ENCODE measurements at places on chromosomes 6 and 20.

GRCh38 chr20:60894091-60894490 lies 358.0 kb upstream of the CDH4 start:
- no peak for DNase-seq

GRCh38 chr20:10806539-10806938 lies 132.7 kb upstream of the JAG1 start:
- no peak for DNase-seq

DNA sequence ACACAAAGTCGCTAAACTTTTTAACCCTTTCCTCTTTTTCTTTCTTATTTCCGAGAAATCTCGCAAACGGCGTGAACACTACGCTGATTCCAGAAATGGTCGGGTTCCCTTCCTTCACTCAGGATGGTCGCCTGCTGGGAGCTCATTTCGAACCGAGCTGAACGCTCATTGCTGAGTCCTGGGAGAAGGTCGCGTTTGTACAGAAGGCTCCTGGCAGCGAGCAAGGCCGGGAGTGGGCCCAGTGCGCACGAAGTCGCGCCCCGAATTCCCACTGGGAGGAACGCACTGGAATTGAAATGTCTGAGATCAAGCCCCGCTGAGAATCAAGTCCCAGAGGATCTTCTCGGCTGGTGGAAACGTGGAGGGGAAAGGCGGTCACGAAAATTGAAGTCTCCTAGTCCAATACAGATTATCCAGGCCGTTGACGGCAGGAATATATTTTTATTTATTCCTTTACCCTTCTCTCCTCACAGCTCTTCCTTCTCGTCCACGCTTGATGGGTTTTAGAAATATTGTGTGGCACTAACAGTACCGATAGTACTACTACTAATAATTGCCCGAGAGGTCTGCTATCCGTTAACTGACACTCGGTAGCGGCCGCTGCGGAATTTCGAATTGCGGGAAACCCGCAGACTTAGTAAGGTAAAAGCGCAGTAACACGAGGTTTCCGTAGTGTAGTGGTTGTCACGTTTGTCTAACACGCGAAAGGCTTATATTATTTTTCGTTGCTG lies 207.2 kb upstream of the ZNF184 start:
- no peak for DNase-seq

DNA sequence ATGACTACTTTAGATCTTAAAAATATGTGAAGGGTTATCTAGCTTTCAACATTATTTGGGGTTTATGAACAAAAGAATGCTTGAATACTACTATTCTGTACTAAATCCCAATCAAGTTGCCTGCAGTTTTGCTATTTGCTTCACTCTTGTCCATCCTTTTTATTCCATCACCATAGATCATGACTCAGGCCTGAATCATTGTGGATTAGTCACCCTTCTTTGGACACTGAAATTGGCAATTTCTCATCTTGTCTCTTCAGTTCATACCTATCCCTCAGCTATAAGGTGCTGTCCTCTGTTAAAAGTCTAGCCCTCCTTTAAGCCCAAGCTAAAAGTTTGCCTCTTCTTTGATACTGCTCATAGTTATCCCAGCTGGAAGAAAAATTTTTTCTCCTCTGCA lies 199.1 kb downstream of the CENPW start:
- no peak for DNase-seq

GRCh38 chr6:32844839-32845383 lies 1.1 kb upstream of the PSMB8 start:
- no peak for DNase-seq
